Effector memory CD8-positive, alpha-beta T cell (primary cell): ENCODE measurements at places on chromosomes 5 and 9.
A peak's percentile ranks its signal among the peaks of the same experiment; 100 is the strongest.

DNA sequence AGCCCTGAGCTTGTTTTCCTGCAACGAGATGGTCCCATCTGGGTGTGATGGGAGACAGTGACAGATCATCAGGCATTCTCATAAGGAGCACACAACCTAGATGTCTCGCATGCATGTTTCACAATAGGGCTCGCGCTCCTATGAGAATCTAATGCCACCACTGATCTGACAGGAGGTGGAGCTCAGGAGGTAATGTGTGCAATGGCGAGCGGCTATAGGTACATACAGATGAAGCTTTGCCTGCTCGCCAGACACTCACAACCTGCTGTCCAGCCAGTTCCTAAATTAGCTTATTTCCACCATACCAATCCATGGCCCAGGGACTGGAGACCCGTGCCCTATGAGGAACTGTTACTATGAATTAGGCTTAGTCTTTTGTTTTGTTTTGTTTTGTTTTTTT, 55.3 kb upstream of the SLC30A5 start:
- DNase-seq, result no peak

- no peak for DNase-seq
Measured at GRCh38 chr5:14665101-14665822, 744 bp downstream of the OTULIN start.

DNA sequence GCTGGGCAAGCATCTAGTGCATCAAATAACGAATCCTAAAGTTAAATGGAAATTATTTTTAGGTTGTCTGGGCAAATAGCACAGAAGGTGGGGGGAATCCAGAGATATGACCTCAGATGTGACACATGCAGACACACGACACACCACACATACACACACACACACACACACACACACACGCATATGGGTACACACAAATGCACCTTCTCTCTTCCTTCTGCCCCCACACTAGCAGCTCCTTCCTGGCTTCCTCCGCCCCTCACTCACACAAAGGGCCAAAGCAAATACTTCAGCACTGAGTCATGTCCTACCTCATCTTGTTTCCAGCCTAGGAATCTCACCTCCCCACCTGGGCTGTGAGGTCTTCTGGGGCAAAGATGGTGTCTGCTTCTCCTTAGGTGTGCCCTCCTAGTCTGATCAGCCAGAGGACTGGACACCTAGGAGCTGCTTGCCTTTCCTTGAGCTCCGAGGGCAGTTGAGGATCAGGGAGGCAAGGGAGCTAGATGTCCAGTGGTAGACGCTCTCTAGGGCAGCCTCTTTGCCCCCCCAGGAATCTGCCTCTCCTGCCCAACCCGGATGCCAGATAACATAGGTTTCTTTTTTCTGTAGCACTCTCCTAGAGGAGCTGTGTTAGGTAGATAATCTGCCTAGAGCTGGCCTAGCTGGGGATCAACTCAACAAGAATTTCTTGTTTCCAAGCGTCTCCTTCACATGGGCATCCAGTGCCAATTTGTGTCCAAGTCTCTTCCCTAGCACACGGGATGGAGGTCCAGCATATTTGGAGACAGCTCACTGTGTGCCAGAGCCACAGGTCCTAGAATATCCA, 14.3 kb upstream of the JADE2 start:
- no peak for DNase-seq

DNA sequence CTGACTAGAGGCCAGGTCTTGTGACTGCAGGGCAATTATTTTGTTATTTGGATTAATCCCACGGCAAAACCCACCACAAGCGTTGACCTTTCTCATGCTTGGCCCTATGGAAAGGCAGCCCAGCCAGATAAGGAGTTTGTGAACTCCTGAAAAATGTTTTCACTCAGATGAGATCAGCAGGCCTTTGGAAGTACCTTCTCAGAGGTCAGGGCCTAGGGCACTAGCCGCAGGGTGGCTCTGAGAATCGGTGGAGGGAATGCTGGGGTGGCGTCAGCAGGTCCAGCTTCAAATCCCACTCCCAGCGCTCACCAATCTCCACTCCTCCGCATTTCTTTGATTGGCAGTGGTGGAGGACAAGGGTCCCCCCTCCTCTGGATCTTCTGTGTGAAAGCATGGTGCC, 194.4 kb downstream of the GADD45G start:
- DNase-seq, result no peak

- no peak for DNase-seq
Measured at GRCh38 chr9:128225770-128226411, 22.7 kb downstream of the DNM1 start.

GRCh38 chr5:95048628-95049027, 236.3 kb downstream of the MCTP1 start:
- DNase-seq, result no peak

GRCh38 chr5:61009907-61010306, 64.9 kb downstream of the NDUFAF2 start:
- no peak for DNase-seq

DNA sequence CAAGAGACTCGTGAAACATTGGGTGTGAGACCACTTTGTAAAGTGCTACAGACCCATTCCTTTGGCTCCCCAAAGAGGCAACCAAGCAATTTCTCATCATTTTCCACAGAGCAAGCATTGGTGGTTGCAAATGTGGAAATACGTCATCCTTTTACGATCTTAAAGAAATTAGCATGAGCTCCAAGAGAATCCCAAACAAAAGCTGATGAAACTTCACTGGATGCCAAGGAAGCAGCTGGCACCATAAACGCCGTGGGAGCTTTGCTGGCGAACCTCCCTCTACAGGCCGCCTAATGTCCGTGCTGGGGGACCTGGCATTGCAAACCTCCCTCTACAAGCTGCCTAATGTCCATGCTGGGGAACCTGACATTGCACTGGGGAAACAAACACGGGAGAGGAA, 432.4 kb downstream of the ACTL7B start:
- no peak for DNase-seq

- no peak for DNase-seq
Measured at GRCh38 chr5:154228696-154229095, 38.2 kb downstream of the GALNT10 start.

DNA sequence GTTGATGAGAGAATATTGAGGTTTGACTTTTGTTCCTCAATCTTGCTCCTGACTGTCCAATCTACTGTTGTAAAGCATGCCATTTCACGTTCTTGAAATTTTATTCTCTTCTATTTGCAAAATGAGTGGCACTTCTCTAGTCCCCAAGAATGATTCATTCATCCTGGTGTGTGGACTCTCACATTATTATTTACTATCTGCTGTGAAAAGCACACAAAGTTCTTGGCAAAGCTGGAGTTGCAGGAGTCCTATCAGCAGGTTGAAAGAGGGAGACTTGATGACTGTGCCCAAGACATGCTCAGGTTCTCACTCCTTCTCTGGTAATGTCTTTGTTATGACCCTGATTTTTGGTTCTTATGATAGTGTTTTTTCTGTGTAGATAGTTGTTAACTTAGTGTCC, 382.6 kb downstream of the DMRTA1 start:
- no peak for DNase-seq

GRCh38 chr9:4738866-4739586, 2.0 kb downstream of the AK3 start:
- DNase-seq, result no peak

GRCh38 chr5:33921002-33921401, 15.2 kb upstream of the RXFP3 start:
- no peak for DNase-seq

- DNase-seq, result no peak
Measured at GRCh38 chr5:172736508-172737135, 34.4 kb downstream of the DUSP1 start.

- DNase-seq, result no peak
Measured at GRCh38 chr5:32953694-32954093, 242.6 kb downstream of the NPR3 start.

- no peak for DNase-seq
Measured at GRCh38 chr9:32783168-32783891, at the start of gene TMEM215. Gene TMEM215, plus strand, starts transcription at chr9:32783540. Its CDS starts 644 bp downstream, at chr9:32784184.

- DNase-seq, result no peak
Measured at GRCh38 chr5:43833961-43834360, 231.0 kb downstream of the NNT start.

GRCh38 chr9:135082536-135082935, 4.9 kb upstream of the OLFM1 start:
- no peak for DNase-seq

DNA sequence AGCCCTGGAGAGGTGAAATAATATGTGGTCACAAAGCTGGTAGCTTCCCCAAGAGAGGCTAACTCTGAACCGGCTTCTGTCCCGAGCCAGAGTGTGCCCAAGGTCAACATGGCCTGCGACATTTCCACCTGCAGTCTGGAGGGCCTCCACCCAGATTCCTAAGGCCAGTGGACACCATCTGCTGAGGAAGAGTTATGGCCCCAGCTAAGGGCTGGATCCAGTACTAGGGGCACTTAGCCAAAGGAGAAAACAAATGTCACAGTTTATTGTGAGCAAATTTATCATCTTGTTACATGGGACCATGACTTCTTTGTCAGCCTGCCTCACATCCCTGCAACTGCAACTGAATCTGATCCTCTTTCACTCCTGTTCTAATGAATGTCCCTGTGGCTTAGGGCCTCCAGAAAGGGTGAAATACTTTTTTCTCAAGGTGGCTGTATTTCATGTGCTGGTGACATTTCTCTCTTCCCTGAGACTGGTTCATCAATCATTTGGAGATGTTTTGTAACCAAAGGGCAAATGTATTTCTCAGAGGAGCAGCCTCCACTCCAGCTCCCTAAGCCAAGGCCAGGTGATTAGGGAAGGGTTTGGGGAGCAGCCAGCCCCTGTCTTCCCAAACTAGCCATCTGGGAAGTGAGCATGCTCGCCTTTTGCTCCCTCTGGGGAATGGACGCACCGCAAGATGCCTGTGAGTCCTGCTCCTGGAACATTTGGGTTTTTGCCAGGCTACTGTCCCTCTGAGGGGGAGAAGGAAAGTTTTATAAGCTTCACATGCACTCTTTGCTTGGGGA, 148.3 kb downstream of the CMYA5 start:
- no peak for DNase-seq

- peak; percentile 85 for DNase-seq
Measured at GRCh38 chr9:124774129-124774978, 2.6 kb upstream of the OLFML2A start.

DNA sequence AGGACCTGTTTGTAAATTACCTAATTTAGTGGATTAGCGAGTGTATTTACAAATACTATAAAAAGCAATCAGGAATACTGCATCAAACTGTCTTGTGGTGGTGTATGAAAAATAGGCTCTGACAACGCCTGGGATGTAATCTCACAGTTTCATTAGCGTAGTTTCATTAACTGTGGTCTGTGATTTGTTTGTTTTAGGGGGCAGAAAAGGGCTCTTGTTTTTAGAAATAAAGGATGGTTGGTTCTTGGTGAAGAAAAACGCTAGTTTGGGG, 1.4 kb downstream of the SLC44A1 start:
- DNase-seq, result no peak

DNA sequence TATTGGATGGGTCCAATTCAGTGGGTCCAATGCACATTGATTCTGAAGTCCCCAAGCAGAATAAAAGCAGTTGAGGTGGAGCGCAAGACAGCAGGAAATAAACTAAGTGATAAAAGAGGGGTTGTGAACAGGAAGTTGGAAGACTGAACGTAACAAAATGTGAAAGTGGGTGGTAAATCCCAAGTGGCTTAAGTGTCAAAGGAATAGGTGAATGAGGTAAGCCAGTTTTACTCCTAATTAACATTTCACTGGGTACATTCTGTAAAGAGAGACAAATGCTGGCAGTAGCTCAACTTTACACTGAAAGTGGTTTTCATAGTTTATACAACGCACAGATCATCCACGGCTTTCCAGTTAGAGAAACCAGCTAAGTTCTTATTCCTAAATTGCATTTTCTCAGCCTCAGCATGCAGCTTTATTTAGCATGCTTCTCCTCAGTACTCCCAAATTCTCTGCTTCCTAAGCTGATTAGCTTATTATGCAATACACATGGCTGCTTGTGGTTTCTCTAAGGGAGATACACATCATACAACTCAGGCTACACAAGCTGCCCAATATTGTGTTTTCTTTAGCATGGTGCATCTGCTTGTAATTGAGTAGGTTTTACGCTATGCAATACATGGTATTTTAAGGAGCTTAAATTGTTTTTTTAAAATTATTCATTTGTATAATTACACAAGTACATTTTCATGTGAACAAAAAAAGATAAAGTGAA, 34.2 kb upstream of the HSD17B4 start:
- DNase-seq, result no peak

DNA sequence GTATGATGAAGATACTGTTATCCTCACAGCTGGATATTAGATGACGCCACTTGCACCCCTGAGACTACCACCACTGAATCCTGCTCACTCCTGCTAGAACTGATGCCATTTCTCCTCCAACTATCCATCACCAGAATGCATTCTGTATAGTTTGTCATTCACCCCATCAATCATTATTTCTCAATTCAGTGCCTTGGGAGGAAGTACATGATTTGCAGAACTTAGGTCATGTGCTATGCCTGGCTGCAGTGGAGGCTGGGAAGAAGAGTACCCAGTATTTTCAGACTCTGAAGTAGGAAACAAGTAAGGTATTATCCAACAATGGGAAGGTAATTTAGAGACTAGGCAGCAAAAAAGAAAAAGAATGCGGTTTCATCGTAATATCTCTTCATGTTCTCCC, 26.2 kb upstream of the HSD17B4 start:
- DNase-seq, result no peak

DNA sequence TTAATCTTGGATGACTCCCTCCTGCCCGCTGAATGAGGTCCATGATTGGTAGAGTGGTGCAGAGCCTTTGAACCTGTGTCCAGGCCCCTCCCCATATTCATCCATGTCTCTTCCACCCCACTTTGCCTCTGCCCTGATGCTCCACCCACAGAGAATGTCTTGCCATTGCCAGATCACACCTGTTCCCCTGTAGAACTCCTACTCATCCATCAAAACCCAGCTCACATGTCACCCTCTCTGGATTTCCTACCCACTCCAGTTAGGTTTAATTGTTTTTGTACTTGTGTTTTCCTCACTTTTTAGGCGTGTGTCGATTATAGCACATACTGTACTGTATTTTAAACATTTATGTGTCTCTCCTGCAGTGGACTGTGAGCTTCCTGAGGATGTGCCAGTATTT, 107.0 kb upstream of the CTSL start:
- no peak for DNase-seq

DNA sequence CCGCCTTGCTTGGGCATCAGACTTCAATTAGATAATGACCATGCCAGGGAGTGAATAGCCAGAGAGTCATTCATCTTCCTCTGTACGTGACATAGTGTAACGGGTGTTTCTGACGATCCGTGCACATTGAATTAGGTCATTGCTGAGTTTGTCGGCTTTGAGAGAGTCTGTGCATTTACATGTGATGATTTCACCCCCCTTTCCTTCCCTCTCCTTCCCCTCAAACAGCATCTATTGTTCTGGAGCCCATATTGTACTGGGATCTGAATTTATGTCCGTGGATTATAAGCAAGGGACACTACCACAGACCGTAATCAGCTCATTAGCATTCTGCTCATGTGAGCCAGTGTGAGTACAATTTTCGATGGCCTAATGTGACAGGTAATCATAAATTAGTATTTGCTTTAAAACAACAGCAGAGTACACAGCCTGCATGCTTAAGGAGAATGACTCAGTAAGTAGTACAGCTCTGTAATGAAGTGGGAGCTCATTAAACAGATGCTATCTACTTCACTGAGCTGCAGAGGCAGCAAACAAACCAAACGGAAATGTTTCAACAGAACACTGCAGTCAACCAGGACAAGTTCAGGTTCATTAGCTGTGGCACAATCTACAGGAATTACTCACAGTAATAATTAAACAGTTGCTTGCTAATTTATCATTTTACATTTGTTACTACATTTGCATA, 302.1 kb downstream of the CSNK1G3 start:
- no peak for DNase-seq

GRCh38 chr5:181159286-181160151, 12.1 kb downstream of the OR2V2 start:
- DNase-seq, result peak; percentile 89
